Renal cortical epithelial cell (primary cell): ENCODE measurements at places on chromosomes 1 and 21.

GRCh38 chr1:209755926-209756614 lies at the start of gene TRAF3IP3:
Gene TRAF3IP3, plus strand, starts transcription at chr1:209756053. Its CDS starts 3,987 bp downstream, at chr1:209760040.
- no peak for DNase-seq

GRCh38 chr1:24970926-24971875 lies 41.1 kb upstream of the RUNX3 start:
- no peak for DNase-seq

GRCh38 chr1:1290238-1290731 lies 10.0 kb downstream of the SCNN1D start:
- DNase-seq, result no peak

GRCh38 chr1:216616425-216616824 lies 106.8 kb downstream of the ESRRG start:
- DNase-seq, result no peak

- DNase-seq, result no peak
These were observed 16.3 kb downstream of the AGPAT3 start for GRCh38 chr21:43881283-43881682.

DNA sequence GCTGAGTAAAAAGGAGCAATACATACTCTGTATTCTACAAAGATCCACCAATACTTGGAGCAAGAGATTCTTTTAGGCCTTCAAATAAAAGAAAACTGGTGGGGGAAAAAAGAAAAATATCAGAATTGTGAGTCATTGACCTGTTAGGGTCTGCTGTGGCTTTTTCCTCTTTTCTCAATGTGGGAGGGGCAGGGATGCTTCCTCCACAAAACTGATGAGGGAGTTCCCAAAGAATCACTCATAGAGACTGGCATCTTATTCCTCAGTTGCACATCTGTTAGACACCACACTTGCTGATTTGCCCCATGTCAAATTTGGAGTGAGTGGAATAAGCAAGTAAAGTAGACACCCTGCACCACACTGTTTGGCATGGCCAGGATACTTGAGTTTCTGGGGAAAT lies 16.6 kb downstream of the C1orf141 start:
- DNase-seq, result peak; percentile 36

DNA sequence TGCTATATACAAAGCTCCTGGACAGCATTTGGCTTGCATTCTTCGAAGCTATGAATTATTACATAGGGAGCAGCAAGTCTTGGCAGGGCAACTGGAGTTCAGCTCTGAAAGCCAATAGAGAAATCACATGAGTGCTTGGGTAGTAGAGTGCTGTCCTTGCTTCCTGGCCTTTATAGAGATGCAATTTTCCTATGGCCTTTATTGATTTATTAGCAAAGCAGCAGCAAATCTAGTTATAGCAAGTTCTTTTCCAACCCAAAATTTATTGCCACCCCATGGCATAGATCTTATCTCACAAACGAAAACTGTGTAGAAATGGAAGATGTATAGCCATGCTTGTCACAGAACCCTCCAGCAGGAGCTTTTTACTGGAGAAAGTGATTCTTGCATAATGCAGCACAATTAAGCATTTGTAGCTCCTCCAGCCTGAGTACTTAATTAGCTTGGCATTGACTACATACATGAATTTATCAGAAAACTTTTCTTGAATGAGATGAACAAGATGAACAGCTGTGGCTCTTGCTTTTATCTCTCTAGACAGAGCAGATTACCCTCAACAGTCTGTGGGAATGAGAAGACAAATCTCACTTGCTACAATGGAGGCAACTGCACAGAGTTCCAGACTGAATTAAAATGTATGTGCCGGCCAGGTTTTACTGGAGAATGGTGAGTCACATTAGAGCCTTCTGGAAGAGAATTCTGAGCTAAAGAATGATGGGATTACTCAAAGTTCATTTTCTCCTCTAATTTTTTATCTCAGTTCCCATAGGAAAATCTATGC lies 170.1 kb downstream of the CRB1 start:
- no peak for DNase-seq

- DNase-seq, result peak; percentile 30
These were observed 19.8 kb downstream of the ATP6V1G3 start for GRCh38 chr1:198520524-198521254.

GRCh38 chr21:29637134-29637533 lies 302.7 kb downstream of the GRIK1 start:
- no peak for DNase-seq

GRCh38 chr1:182087304-182087703 lies 25.8 kb upstream of the ZNF648 start:
- no peak for DNase-seq

DNA sequence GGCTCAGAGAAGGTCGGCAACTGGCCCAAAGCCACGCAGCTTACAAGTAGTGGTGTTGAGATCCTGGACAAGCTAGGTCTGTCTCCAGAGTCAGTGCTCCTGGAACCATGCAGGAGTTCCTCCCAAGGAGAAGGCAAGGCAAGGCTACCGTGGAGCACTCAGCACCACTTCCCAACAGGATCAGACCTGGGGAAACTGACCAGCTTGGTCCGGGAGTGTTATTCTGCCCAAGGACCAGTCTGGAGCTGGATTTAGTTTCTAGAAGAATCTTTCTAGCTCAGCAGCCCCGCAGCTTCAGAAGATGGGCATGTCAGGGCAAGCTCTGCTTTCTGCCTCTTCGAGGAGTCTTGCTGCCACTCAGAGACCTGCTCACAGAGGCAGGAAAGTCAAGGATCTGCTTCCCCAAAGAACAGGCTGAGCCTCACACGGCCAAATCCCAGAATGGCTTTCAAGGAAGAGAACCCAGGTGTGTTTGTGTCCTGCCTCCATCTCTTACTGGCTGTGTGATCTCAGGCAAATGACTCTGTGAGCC lies 302.8 kb downstream of the MATN1 start:
- no peak for DNase-seq

DNA sequence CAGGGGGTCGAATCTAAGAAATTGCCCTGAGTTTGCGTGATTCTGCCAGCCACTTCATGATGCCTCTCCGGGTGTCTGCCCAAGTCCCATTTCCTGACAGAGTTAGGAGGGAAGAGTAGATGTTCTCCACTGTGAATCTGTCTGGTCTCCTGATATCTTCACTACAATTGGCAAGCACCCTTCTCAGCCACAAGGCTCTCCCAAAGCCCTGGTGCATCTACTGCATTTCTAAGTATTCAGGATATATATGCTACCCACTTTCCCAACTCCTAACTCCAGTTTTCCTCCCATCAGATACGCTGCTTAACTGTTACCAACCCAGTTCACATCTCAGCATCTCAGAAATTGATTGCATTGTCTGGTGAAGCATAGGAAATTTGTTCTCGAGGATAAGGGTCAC lies 25.9 kb upstream of the OVAAL start:
- DNase-seq, result no peak

DNA sequence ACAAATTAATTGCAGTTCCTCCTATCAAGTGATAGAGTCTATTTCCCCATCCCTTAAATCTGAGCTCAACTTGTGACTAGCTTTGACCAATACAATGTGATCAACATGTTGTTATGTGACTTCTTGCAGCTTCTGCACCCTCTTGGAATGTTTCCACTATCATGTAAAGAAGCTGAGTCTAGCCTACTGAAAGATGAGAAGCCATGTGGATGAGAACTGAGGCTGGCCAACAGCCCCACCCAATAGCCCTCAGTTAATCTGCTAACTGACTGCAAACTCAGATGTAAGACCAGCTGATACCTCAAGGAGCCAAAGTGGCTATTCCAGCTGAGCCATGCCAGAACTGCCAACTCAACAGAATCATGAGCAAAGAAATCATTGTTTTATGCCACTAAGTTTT lies 44.0 kb downstream of the LYST start:
- no peak for DNase-seq

DNA sequence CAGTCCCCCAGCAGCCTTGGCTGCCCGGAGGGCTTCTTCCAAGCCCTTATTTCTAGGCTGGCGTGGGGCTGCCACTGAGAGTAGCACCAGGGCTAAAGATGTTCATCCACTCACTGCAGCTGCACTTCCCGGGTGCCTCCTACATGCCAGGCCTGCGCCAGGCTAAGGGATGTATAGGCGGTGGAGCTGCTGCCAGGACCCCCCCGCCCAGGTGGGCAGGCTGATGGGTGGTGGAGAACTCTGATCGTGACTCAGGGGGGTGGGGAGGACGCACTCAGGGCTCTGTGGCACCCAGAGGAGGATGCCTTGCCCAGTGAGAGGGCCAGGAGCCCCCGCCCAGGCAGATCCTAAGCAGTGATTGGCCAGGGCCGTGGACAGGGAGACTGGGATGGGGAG lies 34.1 kb downstream of the CFAP74 start:
- no peak for DNase-seq

DNA sequence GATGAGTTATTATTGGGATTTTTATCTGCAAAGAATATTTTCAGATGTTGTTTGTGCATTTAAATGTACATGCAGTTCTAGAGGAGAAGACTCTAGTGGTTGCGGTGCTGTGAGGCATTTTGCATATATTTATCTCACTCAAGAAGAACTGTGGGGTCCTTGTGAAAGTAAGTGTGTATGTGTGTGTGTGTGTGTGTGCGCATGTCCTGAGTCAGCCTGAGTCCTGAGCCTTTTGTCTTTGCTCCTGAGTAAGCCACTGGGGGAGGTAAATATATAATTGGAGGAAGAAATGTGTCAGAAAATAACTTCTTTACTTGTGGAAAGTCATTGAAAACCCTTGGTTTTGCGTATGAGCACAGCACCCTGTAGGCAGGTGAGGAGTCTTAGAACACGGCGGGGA lies 55.6 kb upstream of the CD34 start:
- DNase-seq, result no peak

DNA sequence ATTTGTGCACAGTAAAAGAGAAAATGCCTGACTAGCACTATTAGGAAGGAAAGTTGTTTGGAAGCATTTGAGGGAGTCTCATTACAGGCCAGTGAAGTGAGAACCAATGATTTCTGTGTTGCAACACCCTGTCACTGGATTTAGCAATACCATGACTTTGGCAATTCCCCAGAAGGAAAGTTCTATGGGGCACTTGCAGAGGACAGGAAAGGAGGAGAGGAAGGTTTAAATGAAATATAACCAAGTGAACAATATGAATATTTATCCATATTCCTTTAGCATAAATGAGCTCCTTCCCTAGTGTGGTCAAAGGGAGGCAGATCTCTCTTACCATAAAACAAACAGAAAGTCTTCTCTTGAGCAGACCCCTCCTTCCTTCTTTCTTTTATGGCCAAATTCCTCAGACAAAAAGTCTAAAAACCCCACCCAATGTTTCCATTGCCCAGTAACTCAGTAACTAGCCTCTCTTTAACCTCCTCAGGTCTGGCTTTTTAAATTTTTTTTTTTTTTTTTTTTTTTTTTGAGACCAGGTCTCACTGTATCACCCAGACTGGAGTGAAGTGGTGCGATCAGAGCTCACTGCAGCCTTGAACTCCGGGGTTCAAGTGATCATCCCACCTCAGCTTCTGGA lies 5.5 kb downstream of the TLR5 start:
- DNase-seq, result peak; percentile 94

GRCh38 chr1:175237389-175237788 lies 44.8 kb upstream of the KIAA0040 start:
- no peak for DNase-seq

GRCh38 chr1:32816676-32817158 lies 441 bp downstream of the YARS1 start:
- peak; percentile 36 for DNase-seq

GRCh38 chr1:165699577-165699976 lies 1.2 kb upstream of the ALDH9A1 start:
- DNase-seq, result no peak

DNA sequence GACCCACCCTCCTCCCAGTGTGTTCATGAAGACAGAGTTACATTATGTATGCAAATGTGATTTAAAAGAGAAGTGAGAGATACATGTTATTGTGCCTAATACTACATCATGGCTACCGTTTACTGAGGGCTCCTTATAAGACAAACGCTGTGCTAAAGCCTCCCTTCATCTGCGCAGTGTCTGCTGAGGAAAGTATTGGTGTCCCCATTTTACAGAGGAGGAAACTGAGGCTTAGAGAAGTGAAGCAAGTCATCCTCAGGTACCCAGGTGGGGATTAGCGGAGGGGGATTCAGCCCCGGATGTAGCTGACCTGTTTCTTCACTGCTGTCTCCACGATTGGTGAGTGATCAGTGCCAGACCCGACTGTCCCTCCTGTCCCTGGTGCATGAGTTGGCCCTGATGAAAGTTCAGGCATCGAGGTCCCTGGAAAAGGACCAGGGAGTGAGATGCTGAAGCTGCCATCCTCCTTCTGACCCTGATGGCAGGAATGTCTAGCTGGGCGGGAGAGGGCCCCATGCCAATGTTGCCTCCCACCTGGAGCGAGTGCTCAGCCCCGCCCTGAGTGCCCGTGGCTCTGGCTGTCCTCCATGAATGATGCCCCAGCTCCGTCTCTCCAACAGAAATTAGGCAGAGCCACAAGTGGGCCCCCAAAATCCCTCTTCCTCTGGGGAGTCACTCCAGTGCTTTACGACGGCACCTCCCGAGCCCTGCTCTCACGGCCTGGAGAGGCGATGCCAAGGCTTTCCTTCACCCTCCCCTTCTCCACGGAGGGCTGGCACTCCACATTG lies 204.7 kb downstream of the KAZN start:
- no peak for DNase-seq

GRCh38 chr1:70220015-70220414 lies 1.2 kb upstream of the SRSF11 start:
- DNase-seq, result no peak

- peak; percentile 100 for DNase-seq
These were observed 26.1 kb downstream of the ETS2 start for GRCh38 chr21:38831526-38832467.

- DNase-seq, result no peak
These were observed 3.2 kb downstream of the INKA2 start for GRCh38 chr1:111735858-111736544.

DNA sequence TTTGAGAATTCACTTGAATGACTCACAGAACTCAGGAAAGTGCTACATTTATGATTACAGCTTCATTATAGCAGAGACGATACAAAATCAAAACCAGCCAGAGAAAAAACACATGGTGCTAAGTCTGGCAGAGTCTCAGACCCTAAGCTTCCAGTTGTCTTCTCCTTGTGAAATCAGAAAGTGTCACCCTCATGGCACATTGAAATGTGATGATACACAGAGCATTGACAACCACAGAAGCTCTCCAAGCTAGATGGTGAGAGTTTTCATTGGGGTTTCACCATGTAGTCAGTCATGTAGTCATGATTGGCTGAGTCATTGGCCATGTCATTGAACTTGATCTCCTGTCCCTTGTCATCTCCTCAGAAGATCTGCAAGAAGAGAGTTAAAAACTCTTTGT lies 526.6 kb downstream of the MRPL39 start:
- DNase-seq, result no peak

GRCh38 chr1:56712150-56712549 lies 67.0 kb downstream of the PRKAA2 start:
- DNase-seq, result no peak
